ENCODE measurements at places on chromosomes 16 and 17.

GRCh38 chr17:49572806-49573420 lies 2.8 kb upstream of the NXPH3 start:
- DNase-seq = no peak

DNA sequence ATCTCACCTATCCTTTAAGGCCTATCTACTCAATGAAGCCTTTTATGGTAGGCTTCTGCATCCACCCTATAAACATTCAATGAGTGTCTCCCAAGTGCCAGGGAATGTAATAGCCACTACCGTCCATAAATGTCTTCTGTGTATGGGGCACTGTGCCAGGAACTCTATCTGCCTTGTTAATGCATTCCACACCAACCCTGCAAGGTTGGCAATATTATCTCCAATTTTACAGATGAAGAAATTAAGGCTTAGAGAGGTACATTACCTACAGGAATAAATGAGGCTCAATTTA lies 20.0 kb downstream of the MAP3K14 start:
- DNase-seq = no peak

DNA sequence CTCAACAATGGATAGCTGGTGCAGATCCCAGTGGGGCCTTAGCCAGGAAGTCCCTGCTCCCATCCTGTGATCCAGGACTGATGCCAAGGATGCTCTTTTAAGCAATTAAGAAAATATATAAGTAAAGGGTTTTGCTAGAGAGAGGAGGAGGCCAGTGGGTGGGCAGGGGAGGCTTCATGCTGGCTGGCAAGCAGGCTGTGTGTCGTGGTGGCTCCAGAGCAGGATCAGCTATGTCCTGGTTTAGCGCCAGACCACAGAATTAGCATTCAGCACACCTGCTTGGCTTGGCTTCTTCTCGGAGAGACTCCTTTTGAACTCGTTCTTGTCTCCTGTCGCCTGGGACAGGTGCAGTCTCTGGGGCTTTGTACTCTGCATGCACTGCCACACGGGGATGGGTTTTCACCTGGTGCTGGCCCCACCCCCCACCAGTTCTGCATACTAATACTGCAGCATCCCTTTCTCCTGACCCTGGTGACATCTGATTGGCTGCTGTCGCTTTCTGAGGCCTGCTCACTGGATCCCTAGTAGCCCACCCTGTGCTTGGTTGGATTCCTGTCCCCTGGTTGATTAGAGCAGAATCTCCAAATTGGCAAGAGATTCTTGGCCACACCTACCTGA lies 66.1 kb downstream of the PLD6 start:
- DNase-seq = no peak

- no peak for DNase-seq
Observed at GRCh38 chr17:42509409-42509808, 26.6 kb upstream of the NAGLU start.

- peak; percentile 100 for DNase-seq
Observed at GRCh38 chr17:19507775-19508576, 25.7 kb upstream of the SLC47A1 start.

DNA sequence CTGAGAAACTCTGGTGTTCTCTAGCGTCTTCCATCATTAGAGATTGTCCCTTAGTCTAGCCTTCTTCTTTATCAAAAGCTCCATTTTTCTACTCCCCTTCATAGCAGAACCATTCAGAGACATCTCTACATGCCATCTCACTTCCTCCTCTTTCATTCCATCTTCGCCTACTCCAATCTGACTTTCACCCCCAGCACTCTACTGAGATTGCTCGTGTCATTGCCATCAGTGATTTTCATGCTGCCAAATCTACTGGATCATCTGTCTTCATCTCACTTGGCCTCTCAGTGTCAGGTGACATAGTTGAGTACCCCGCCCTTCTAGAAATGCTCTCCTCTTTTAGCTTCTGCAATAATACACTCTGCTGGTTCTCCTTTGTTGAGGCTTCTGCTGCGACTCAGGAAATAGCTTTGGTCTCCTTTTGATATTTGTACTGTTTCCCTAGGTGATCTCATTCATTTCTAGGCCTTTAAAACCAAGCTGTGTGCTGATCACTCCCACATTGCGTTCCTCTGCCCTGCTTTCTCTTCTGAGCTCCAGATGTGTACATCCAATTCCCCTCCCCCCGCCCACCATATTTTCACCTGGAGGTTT lies 119.1 kb downstream of the FTO start:
- DNase-seq = no peak
